ENCODE measurements at places on chromosomes 2 and 18.

- no peak for DNase-seq
These were observed 12.6 kb upstream of the PKDCC start for GRCh38 chr2:42035241-42035640.

DNA sequence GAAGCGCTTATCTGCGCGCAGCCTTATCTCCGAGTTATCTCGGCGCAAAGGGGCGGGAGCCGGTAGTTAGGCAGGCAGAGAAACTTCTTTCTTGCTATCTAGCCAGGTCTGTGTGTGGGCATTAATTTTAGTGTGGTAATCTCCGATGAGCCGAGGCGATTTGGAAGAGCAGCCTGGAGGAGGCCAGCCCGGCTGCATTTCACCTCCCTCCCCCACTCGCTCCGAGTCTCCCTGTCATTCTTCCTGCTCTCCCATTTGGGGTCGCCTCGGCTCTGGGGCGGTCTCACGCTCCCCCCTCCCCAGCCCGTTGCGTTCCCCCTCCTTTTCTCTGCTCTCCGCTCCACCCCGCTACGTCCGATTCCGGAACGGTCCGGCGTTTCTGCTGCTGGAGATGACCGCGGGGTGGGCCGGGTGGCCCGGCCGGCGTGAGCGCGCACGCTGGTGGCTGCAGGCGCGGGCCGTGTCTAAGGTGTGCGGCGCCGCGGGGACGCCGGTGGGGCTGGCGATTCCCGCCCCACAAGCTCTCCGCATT, 566 bp downstream of the GATA6 start:
- no peak for DNase-seq

DNA sequence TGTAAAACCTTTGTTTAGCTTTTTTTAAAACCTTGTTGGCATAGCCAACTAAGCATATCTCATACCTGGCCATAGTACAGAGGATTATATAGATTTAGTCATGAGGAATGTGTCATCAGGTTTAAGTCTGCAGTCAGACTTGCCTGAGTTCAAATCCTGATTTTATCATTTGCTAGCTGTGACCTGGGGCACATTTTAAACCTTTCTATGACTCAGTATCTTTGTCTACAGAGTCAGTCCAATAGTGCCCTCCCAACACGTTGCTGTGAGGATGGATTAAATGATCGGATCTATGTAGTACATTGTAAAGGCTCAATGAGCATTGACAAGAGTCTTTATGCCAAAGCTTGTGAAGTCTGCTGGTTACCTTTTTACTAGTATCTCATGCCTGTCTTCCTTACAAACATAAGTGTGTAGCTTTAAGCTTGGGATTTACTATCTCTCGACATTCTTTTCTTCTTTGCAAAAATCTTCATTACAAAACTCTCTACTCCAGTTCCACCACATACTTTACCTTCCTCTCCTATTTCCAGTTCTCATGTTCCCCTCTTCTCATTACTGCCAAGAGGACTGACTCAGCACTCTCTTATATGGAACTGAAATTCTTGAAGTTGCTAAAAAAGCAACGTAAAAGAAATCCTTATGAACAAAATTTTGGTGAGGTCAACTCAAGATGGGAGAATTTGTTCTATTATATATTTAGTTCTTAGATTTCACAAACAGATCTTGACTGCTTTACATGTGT, 68.1 kb upstream of the RBMS1 start:
- no peak for DNase-seq

- peak; percentile 52 for DNase-seq
These were observed 61.2 kb downstream of the ACYP2 start for GRCh38 chr2:54176577-54176976.

GRCh38 chr2:62141142-62141740, 54.7 kb upstream of the B3GNT2 start:
- DNase-seq = no peak

- no peak for DNase-seq
These were observed 58.6 kb upstream of the TFPI start for GRCh38 chr2:187612857-187613256.

DNA sequence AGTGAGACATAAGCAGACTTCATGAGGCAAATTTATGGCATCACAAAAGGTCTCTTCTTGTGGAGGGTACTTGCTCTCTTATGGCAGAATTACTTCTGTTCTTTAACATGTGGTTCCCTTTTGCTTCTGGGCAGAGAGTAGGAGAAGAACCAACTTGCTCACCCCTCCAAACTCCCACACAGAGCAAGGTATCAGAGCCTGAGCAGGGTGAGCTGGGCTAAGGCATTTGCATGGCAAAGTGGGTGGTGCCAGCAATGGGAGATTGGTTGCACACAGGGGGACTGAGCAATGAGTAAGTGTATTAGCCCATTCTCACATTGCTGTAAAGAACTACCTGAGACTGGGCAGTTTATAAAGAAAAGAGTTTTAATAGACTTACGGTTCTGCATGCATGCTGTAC, 64.2 kb upstream of the ITGB6 start:
- no peak for DNase-seq

GRCh38 chr2:223508372-223508771, 93.8 kb downstream of the SCG2 start:
- DNase-seq = no peak

All from ACHN (cell line).